Activated CD4-positive, alpha-beta T cell treated with anti-CD3 and anti-CD28 coated beads, Interleukin-10, Interleukin-2, amounts not matched to agents 100 ng/mL and 50 ng/mL, durations not matched to agents 16 hours and 8 hours (primary cell): ENCODE measurements at places on chromosomes 7 and 10.

DNA sequence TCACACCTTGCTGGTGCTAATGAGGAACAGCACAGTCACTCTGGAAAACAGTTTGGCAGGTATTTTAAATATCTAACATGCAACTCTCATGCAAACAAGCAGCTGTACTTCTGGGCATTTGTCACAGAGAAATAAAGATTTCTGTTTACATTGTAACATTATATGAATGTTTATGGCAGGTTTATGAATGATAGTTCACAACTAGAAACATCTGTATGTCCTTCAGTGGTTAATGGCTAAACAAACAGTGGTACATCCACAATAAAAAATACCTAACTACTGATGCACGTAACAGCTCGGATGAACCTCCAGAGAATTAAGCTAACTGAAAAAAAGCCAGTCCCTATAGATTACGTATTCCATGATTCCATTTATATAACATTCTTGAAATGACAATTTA is 109.6 kb downstream of the GPR37 start:
- no peak for DNase-seq

- no peak for DNase-seq
Measured at GRCh38 chr10:116466715-116467422, 39.2 kb downstream of the PNLIPRP3 start.

DNA sequence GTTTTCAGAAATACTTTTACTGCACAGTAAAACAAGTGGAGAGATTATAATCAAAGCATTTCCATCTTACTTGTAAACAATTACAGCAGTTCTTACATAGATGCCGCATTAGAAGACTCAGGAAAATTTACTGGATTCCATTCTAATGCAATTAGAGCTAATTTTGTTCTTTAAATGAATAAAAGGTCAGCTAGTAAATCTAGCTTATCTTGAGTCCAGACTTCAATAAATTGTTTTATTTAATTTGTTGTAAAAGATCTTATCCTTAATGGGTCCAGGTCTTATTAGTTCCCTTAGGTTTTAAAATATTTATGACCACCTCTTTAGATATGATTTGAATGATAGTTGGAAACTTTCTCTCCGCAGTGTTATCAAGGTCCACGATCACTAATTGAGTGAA is 70.2 kb upstream of the GATA3 start:
- DNase-seq: no peak

DNA sequence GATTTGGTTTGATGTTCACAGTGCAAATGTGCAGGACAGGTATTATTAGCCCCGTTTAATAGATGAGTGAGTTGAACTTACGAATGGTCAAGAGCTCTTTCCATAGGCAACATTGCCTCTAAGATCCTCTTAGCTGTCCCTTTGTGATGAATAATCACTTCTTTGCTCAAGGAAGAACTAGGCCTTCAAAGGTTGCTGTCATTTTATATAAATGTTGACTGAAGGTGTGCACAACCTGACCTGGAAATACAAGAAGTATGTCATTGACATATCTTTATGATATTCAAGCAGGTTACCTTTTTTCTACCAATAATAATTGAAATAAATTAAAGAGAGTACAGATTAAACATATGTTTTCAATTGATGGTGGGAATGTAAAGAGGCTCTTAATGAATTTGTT is 48.5 kb upstream of the GLCCI1 start:
- no peak for DNase-seq

DNA sequence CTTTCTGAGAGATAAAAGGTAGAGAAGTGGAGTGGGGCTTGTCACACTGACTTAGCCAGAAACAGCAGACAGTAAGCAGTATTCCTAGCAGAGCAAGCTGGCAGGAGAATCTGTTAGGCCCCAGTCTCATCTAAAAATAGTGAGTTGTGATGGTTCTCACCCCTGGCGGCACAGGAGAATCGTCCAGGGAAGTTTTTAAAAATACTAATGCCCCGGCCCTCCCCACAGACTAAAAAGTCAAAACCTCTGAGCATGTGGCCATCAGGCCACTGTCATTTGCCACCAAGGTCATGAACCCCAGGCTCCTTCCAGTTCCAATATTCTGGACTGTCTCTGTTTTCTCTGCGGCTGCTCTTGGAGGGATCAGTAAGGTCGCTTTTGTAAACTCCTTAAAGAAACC is 34.0 kb downstream of the LYZL1 start:
- DNase-seq: no peak

DNA sequence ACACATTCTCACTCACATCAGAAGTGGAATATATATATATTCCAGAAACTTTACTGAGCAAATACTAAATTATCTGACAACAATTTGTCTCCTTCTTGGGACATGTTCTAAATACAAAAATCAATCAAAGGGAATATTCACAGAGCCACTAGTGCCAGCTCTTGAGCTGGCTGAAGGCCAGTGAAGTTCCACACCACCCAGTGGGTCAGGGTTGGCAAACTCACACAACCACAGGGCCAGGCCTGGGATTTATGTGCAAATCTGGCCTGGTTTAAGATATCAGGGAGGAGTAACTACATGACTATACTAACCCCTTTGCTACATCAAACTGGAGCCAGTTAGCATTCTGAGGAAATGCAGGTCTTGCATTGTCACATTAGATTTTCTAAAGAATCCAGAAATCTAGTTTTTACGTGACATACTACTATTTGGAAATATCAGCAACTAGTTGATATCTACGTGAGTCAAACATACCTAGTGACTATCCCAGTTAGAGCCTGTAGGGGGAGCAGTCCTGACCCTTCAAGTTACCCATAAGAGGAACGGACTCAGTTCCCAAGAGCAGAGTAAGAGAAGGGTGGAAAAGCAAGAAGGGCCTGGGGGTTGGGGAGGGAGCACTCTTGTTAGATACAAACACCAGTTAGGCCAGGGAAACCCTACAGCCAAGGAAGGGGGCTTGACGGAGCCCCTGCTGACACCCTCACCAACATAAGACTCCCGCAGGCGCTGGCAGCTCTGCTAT is 600.4 kb downstream of the KCNMA1 start:
- DNase-seq: no peak

- no peak for DNase-seq
Measured at GRCh38 chr10:47015404-47015803, 104.2 kb downstream of the PTPN20 start.
